A172 (cell line): ENCODE measurements at places on chromosomes 12 and 14. TPM values are rescaled to one million over a fixed set of nuclear protein-coding genes. Genes with fewer than 3 reads are reported as not detected.

GRCh38 chr12:131092901-131093603 is 139.3 kb downstream of the ADGRD1 start:
- no peak for DNase-seq

DNA sequence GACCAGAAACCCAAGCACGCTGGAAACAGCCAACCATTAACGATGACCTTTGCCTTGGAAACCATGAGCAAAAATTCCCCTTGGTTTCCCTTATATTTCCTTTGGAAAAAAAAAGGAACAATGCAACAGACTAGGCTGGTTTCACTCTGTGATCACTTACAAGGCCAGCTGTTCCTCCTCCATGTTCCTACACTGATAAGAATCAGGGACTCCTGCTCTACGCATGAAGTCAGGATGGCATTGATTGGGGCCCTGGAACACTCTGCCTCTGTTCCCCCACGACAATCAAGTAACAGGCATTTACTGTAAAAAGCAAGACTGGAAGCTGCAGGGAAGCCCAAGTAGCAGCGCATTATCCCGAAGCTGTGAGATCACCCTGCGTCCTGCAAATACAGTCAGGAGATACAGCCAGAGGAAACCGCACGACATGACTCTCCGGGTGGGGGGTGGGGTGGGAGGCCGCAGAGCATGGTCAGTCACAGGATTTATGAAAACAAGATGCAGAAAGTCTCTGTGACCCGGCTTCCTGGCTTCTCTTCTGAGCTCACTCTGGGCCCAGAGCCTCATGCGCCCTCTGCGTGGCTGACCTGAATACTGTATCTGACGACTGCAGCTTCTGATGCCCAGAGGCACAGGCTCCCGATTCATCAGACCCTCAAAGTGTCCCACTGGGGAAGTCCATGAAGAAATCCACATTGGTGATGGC is 31.1 kb downstream of the SSH1 start:
- peak; percentile 88 for DNase-seq

GRCh38 chr12:77553976-77554619 is 276.6 kb upstream of the NAV3 start:
- no peak for DNase-seq

TAS2R43 gene
- not detected in 2 replicates for total RNA-seq
